Skin of body (tissue), 3 donors: ENCODE measurements at places on chromosomes 2 and 18. TPM values are rescaled to one million over a fixed set of nuclear protein-coding genes. Genes with fewer than 3 reads are reported as not detected.

ASNSD1 gene
- total RNA-seq = 41.9 TPM

FBXO48 gene
- 0.79 TPM for total RNA-seq

DLGAP1 gene
- 5.3 TPM for total RNA-seq

CHRND gene
- total RNA-seq = 2.4 TPM

PTRHD1 gene
- total RNA-seq = 21.2 TPM

KCNG2 gene
- total RNA-seq = 0.49 TPM

NPHP1 gene
- 3.2 TPM for total RNA-seq

CARF gene
- 12.3 TPM for total RNA-seq

PFN4 gene
- 0.49 TPM for total RNA-seq

ALK gene
- 0.10 TPM for total RNA-seq

DNA sequence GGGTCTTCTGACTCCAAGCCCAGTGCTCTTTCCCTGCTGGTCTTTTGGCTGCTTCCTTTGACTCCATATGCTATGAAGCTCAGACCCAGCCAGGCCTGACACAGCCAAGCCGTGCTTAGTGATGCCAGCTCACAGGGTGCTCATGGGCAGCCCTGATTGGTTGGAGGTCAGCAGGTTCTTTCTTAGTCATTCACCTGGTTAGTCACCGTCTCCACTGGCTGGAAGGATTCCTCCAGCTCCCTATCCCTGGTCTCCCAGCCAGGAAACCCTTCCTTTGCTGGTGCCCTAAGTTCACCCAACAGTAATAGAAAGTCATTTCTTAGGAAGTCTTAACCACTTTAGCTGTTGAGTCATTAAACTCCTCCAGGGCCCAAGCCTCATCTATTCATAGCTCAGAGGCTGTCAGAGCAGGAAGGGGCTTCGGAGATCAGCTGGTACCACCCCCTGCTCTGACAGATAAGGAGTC, 3.9 kb downstream of the KCNK3 start:
- DNase-seq = no peak

- no peak for DNase-seq
Observed at GRCh38 chr2:234392041-234392615, 104.8 kb downstream of the ARL4C start.

DNA sequence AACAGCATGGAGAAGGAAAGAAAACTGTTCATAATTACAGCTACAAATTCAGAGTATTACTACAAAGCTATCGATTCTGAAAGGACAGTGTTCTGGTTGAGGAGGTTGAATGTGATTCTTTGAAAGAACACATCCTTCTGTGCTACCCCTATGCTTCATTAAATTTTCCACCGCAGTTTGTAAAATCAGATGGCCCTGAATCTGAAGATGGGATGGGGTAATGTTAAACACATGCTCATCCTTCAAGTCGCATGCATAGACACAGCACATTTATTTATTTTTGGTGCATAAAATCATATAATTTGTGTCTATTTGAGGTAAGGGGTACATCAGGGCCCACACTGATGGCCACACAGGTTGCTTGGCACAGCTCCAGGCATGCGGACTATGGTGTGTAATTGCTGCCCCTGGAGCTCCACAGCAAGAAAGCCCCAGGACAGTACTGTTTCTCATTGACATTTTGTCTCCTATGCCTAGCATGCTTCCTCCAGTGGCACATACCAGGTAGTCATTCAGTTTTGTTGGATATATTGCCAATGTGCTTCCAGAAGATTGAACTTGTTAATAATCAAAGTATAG, 238.8 kb upstream of the TANK start:
- peak; percentile 77 for DNase-seq

GRCh38 chr2:203582468-203582867, 47.4 kb upstream of the RAPH1 start:
- DNase-seq = no peak

GRCh38 chr2:81645745-81646301, 1341.3 kb upstream of the LRRTM1 start:
- no peak for DNase-seq

DNA sequence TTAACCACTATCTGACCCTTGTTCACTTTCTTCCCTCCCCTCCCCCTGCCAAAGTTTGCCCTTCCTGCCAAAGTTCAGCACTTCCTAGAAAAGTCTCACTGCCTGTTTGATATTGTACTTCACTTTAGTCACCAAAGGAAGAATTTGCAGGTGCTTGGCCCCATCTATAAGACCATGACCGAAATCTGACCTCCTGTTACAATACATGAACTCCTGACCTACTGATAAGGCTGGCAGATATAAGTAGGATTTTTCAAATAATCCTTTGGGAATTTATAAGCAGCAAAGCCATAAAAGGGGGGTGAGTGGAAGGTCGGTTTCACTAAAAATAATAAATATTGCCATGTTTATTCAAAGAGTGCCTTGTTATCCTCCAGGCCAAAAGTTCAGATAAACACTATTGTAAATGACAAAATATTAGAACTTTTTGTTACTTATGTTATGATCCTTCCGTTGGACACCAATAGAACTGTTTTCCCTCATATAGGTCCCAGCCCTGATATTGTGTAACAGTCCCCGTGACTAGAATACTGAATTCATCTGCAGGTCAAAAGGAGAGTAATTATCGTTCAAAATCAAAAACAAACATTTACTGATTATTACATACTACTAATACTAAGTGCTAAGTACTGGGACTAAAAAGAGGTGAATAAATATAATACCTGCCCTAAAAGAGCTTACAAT, 277.6 kb downstream of the EXOC6B start:
- DNase-seq = no peak

- peak; percentile 39 for DNase-seq
Observed at GRCh38 chr2:64857581-64858471, 131.4 kb upstream of the SLC1A4 start.

DNA sequence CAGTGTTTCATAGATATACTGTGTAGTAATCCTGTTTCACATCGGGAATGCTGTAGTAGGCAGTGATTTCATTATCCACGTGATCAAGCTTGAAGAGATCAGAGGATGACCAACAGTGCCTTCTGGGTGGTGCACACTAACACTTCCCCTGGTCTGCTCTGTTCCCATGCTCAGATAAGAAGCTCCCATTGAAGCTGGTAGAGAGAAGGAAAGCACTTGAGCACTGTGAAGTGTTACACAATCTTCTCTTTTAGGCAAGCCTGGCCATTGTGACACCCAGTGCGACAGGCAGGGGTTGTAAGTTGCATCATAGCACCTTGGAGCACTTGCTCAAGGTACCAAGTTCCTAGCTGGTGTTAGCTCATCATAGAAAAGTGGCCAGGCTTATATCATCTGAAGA, 30.6 kb upstream of the GPD2 start:
- no peak for DNase-seq

GRCh38 chr18:77249569-77250500, at the start of gene GALR1:
TSS of gene GALR1 (plus strand) at chr18:77249848. CDS start at chr18:77250549, 701 bp downstream.
- DNase-seq = no peak

DNA sequence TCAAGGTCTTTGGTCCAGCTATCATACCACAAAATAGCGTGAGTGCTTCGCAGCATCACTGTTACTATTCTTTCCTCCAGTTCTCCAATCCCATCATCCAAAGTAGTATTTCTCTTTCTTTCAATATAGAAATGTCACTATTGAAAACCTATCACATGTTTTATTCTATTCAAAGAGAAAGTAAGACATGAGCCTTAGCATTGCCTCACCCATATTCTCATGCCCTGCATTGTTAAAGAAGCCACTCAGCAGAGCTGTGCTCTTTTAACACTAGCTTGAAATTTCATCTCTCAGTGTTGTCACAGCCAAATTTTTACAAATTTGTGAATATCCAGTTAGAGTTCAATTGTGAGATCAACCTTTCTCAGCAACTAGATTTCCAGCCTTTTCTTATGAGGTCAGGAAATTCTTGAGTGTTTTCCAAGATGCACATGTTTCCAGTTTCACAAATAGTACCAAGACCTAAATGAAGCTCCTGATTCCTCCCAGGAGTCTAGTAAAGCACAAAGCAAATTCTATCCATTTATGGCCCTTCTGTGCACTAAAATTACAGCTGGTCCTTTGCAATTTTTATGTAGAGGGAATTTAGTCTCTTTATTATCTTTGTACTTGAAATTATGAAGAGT, 343.7 kb downstream of the SPAG16 start:
- DNase-seq = no peak

- DNase-seq = no peak
Observed at GRCh38 chr2:128595763-128596395, 277.2 kb upstream of the HS6ST1 start.

GRCh38 chr2:141411419-141411818, 719.4 kb downstream of the LRP1B start:
- DNase-seq = no peak

DNA sequence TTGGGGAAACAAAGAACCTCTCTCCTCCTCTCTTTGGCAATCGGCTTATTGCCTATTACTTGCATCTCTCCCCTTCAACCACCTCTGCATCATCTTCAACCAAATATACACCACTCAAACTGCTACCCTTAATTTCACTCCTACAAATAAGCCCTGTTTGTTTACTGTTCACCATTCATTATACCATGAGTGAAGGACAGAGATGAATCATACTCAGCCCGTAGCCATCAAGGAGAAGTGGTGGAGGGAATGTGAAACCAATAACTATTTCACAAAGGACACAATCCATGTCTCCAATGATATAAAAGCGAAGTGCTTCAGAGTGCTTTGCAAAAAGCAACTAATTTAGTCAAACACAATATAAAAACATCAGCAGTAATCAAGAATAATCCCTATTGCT, 76.8 kb downstream of the CACNB4 start:
- no peak for DNase-seq

DNA sequence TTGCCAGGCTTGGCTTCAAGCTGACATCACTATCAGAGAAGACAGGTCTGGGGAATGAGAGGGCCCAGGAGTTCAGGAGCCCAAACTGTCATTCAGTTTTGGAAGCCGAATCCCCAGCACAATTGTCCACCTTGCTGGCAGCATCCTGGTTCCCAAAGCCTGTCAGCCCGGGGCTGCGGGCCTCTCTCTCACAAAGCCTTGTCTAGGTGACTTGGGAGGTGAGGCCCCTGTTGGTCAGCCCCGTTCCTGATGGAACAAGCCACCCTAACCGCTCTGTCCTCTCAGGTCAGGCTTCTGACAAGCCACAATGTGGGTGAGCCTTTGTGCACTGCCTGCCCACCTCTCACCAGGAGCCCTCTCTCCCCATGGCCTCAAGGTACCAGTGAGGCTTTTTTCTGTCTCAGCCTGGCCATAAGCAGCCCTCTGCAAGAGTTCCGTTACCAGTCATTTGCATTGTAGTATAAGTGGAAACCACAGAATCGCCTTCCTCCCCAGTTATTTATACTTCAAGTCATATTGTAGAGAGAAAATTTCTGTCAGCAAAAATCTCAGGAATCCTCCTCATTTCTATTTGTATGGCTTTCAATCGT, 100.6 kb downstream of the MSH2 start:
- no peak for DNase-seq

GRCh38 chr18:42446195-42446594, 491.2 kb downstream of the PIK3C3 start:
- no peak for DNase-seq

DNA sequence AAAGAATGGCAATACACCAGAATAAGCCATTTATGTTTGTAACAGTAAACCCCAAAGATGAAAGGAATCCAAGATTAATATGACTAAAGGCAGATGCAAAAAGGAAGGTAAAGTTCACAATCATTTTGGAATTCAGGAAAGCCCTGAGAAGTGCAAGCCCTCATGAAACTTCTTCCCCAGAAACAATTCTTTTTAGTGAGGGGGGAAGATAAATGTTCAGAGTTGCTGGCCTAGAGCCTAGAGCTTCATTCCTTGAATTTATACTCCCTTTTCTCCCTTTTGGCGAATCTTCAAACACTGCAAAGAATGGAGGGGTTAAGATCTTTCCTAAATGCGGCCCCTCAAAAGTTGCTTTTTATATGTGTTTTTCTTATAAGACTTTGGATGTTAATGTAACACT, 368.8 kb downstream of the MEIS1 start:
- DNase-seq = no peak
